ENCODE measurements at places on chromosomes 6 and 20. TPM values are rescaled to one million over a fixed set of nuclear protein-coding genes. Genes with fewer than 3 reads are reported as not detected.

Gene VGLL2
- total RNA-seq: not detected

Gene CABLES2
- total RNA-seq: 2.0 TPM

Gene DLK2
- 0.31 TPM for total RNA-seq

Gene TBX18
- not detected for total RNA-seq

GRCh38 chr20:53856300-53857295, 213.8 kb downstream of the BCAS1 start:
- no peaks in the 10 kb centered on the region for H3K36me3 ChIP-seq
- no peak for DNase-seq
- peaks cover 15% of the 10 kb centered on the region for H3K4me1 ChIP-seq
- no peaks in the 10 kb centered on the region for H3K27me3 ChIP-seq
- H3K27ac ChIP-seq: no peak overlapping the region
- no peak overlapping the region for H3K4me3 ChIP-seq

- no peak for DNase-seq
- H3K36me3 ChIP-seq: peaks cover 2% of the 10 kb centered on the region
- H3K4me1 ChIP-seq: no peaks in the 10 kb centered on the region
- no peak overlapping the region for H3K27ac ChIP-seq
- no peaks in the 10 kb centered on the region for H3K27me3 ChIP-seq
Measured at GRCh38 chr20:56360133-56360907, 1.5 kb downstream of the FAM210B start.

DNA sequence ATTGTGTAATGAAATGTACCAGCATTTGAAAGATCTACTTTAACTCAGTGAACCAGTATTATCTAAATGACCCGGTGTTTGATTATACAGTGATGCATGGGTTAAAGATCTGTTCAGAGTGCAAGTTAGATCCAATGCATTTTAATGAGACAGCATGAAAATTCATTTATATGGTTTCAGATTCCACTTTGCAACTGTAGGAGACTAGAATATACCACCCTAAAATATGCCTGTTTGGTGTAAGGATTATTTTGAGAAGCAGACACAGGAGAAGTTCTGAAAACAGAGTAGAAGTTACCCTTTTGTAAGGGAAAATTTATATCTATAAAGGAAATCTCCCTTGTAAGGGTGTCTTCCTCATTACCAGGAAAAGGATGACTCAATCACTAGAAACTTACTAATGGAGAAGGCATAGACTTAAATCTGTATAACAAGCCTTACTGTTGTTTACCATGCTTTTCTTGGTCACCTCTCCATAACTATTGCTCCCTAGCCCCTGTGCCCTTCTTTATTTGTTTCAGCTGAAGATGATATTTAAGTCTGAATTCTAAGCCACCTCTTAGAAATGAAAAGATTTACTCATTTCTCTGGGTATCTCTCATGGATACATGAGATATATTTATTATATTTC, 105.4 kb downstream of the NCOA3 start:
- no peaks in the 10 kb centered on the region for H3K27me3 ChIP-seq
- H3K36me3 ChIP-seq: no peaks in the 10 kb centered on the region
- no peak overlapping the region for H3K4me3 ChIP-seq
- no peak for DNase-seq
- peaks cover 11% of the 10 kb centered on the region for H3K4me1 ChIP-seq

DNA sequence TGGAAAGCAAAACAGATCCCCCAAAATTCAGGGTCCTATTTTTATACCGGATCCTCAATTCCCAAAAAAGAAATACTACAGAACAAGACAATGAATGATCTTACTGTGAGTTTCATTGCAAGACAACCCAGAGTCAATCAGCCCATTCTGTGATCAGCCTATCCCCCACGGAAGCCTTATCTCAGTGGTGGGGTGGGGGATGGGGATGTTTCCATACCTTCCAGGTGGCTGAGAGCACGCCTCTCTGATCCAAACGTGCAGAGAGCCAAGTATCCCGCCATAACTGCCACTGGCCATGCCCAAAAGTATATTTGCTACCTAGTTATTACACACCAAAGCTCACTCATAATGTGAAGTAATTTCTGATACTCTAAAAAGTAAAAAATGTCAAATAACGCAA, 15.1 kb downstream of the WFDC2 start:
- H3K36me3 ChIP-seq: no peaks in the 10 kb centered on the region
- H3K4me1 ChIP-seq: no peaks in the 10 kb centered on the region
- H3K4me3 ChIP-seq: no peak overlapping the region
- no peaks in the 10 kb centered on the region for H3K27me3 ChIP-seq

DNA sequence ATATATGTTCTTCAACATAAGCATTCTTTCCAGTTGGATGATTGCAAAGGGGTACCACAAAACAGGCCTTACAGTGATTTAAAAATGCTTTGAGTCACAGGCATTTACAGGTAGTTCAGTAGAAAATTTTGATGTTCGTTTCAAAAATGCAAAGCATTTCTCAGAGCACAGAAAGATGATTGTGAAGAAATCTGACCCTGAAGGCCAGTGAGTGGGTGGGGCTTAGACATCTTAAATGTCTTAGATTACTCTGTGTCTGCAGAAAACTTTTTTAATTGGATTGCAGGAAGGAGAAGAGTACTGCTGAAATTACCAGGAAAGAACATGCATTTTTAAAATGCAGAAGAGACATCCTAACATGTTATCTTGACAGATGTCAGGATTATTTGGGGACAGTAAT, 268.3 kb downstream of the CDKAL1 start:
- no peaks in the 10 kb centered on the region for H3K36me3 ChIP-seq
- H3K27me3 ChIP-seq: no peaks in the 10 kb centered on the region
- H3K4me3 ChIP-seq: no peak overlapping the region

DNA sequence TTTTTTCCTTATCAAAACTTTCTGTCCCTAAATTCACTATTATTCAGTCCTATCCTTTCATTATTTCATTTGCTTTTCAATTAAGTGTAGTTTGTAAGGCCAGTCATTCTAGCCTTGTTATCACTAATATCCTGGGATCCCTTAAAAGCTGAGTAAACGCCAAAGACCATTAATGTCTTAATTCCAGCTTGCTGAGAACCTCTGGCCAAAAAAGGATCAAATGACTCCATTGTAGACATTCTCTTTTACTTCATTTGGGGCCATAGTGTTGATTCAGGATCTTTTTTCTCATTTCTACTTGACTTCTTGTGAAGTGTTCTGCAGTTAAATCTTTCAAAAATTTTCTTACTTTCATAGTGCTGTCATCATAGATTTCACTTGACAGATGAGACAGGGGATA, 379.7 kb downstream of the LAMA2 start:
- H3K4me3 ChIP-seq: no peak overlapping the region
- H3K4me1 ChIP-seq: no peaks in the 10 kb centered on the region
- no peaks in the 10 kb centered on the region for H3K36me3 ChIP-seq
- DNase-seq: no peak
- H3K27ac ChIP-seq: no peak overlapping the region

- peak overlapping the region; percentile 82 for H3K4me3 ChIP-seq
- H3K36me3 ChIP-seq: no peaks in the 10 kb centered on the region
- H3K4me1 ChIP-seq: peaks cover 27% of the 10 kb centered on the region
- peak overlapping the region; percentile 93 for H3K27ac ChIP-seq
- DNase-seq: peak; percentile 37
Measured at GRCh38 chr6:7106752-7107577, 796 bp upstream of the RREB1 start.

- H3K4me1 ChIP-seq: no peaks in the 10 kb centered on the region
- no peaks in the 10 kb centered on the region for H3K27me3 ChIP-seq
- no peak overlapping the region for H3K4me3 ChIP-seq
Measured at GRCh38 chr6:56263596-56264315, 16.4 kb upstream of the COL21A1 start.

- no peaks in the 10 kb centered on the region for H3K36me3 ChIP-seq
- no peaks in the 10 kb centered on the region for H3K27me3 ChIP-seq
- no peak overlapping the region for H3K27ac ChIP-seq
- H3K4me1 ChIP-seq: no peaks in the 10 kb centered on the region
- DNase-seq: no peak
Measured at GRCh38 chr6:150324044-150324443, 44.8 kb upstream of the IYD start.

GRCh38 chr20:62959101-62959971, 6.8 kb downstream of the SLC17A9 start:
- no peak overlapping the region for H3K27ac ChIP-seq
- no peaks in the 10 kb centered on the region for H3K36me3 ChIP-seq
- no peaks in the 10 kb centered on the region for H3K4me1 ChIP-seq
- H3K27me3 ChIP-seq: no peaks in the 10 kb centered on the region
- no peak overlapping the region for H3K4me3 ChIP-seq
- DNase-seq: no peak

DNA sequence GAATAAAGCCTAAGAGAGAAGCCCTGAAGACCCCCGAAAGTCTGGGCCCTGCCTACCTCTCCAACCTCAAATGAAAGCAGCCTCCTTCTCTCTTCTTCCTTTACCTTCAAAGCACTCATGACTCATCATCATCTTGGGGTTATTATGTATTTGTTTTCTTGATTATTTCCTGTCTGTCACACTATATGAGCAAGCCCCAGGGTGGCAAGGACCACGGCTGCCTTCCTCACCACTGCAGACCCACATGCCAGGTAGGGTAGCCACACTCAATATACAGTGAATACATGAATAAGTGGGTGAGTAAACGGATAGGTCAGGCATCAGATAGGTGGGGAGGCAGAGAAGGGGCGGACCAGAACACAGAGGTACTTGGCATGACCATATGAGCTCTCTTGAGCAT, 8.8 kb downstream of the WFDC3 start:
- H3K4me3 ChIP-seq: no peak overlapping the region
- H3K36me3 ChIP-seq: no peaks in the 10 kb centered on the region
- no peak overlapping the region for H3K27ac ChIP-seq
- no peaks in the 10 kb centered on the region for H3K27me3 ChIP-seq
- H3K4me1 ChIP-seq: peaks cover 20% of the 10 kb centered on the region
- DNase-seq: no peak

- H3K27ac ChIP-seq: peak overlapping the region; percentile 47
- DNase-seq: no peak
- no peak overlapping the region for H3K4me3 ChIP-seq
Measured at GRCh38 chr6:32255199-32256153, 31.6 kb upstream of the NOTCH4 start.

GRCh38 chr20:34701405-34702085, 2.6 kb upstream of the TP53INP2 start:
- H3K27me3 ChIP-seq: no peaks in the 10 kb centered on the region
- H3K4me1 ChIP-seq: no peaks in the 10 kb centered on the region
- no peak overlapping the region for H3K27ac ChIP-seq
- DNase-seq: no peak
- H3K4me3 ChIP-seq: no peak overlapping the region

- no peaks in the 10 kb centered on the region for H3K36me3 ChIP-seq
- H3K4me3 ChIP-seq: no peak overlapping the region
- peak overlapping the region; percentile 70 for H3K27ac ChIP-seq
- H3K27me3 ChIP-seq: no peaks in the 10 kb centered on the region
Measured at GRCh38 chr20:31674895-31675827, 37.4 kb downstream of the COX4I2 start.

DNA sequence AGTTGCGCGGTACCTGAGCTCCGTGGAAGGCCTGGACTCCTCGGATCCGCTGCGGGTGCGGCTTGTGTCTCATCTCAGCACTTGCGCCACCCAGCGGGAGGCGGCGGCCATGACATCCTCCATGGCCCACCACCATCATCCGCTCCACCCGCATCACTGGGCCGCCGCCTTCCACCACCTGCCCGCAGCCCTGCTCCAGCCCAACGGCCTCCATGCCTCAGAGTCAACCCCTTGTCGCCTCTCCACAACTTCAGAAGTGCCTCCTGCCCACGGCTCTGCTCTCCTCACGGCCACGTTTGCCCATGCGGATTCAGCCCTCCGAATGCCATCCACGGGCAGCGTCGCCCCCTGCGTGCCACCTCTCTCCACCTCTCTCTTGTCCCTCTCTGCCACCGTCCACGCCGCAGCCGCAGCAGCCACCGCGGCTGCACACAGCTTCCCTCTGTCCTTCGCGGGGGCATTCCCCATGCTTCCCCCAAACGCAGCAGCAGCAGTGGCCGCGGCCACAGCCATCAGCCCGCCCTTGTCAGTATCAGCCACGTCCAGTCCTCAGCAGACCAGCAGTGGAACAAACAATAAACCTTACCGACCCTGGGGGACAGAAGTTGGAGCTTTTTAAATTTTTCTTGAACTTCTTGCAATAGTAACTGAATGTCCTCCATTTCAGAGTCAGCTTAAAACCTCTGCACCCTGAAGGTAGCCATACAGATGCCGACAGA, 9.9 kb downstream of the HEY2 start:
- H3K36me3 ChIP-seq: no peaks in the 10 kb centered on the region
- no peaks in the 10 kb centered on the region for H3K4me1 ChIP-seq
- no peak overlapping the region for H3K27ac ChIP-seq

- DNase-seq: no peak
- H3K36me3 ChIP-seq: no peaks in the 10 kb centered on the region
- no peak overlapping the region for H3K4me3 ChIP-seq
- no peaks in the 10 kb centered on the region for H3K4me1 ChIP-seq
Measured at GRCh38 chr6:104754788-104755409, 104.8 kb downstream of the HACE1 start.

Measured in pancreas (tissue), 10 donors.